Right lobe of liver (tissue), 6 donors: ENCODE measurements at places on chromosomes 5 and 9. TPM values are rescaled to one million over a fixed set of nuclear protein-coding genes. Genes with fewer than 3 reads are reported as not detected.

- no peak for DNase-seq
- no peaks in the 10 kb centered on the region for H3K27me3 ChIP-seq
- no peak overlapping the region for H3K4me3 ChIP-seq
- no peaks in the 10 kb centered on the region for H3K36me3 ChIP-seq
Observed at GRCh38 chr5:114948363-114948762, 221.3 kb downstream of the TRIM36 start.

IFNE gene
- not detected for total RNA-seq

EQTN gene
- not detected for total RNA-seq

- H3K4me3 ChIP-seq = no peak overlapping the region
- DNase-seq = no peak
- H3K36me3 ChIP-seq = no peaks in the 10 kb centered on the region
- no peak overlapping the region for H3K27ac ChIP-seq
- H3K4me1 ChIP-seq = peaks cover 2% of the 10 kb centered on the region
Observed at GRCh38 chr9:137679695-137680305, 61.0 kb downstream of the EHMT1 start.

DNA sequence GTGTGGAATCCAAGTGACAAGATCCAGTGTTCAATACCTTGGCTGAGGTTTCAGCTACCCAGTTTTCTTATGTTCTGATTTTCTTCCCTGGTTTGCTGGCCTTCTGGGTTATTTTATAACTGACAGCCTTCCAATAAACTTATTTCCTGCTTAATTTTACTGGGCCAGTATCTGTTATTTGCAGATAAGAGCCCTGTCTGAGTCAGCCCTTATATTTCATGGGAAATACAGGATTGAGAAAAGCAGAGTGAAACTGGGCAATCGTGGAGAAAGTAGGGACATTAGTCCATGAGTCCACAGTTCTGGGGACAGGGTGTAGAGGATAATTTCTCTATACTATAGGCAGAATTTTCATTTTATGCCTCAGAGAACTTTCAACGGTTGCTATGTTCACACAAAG lies 32.3 kb downstream of the TMEM167A start:
- no peaks in the 10 kb centered on the region for H3K27me3 ChIP-seq
- peaks cover 7% of the 10 kb centered on the region for H3K4me1 ChIP-seq

DNA sequence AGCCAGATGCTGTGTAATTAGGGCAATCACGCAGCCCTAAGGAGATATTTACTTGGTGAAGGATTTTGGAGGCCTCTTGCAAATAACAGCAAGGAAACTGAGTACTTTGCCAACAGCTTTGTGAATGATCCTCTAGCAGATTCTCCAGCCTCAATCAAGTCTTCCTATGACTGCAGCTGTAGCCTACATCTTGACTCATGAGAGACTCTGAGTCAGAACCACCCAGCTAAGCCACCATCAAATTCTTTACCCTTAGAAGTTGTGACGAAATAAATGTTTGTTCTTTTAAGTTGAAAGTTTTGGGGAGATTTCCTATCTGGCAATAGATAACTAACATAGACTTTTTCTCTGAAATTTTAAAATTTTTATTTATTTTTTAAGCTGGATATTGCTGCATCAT lies 237.6 kb upstream of the CCNH start:
- DNase-seq = no peak
- no peak overlapping the region for H3K4me3 ChIP-seq
- no peaks in the 10 kb centered on the region for H3K4me1 ChIP-seq
- no peaks in the 10 kb centered on the region for H3K27me3 ChIP-seq

GFI1B gene
- 0.64 TPM for total RNA-seq

CDKN2A gene
- total RNA-seq = 1.4 TPM

- H3K27me3 ChIP-seq = no peaks in the 10 kb centered on the region
- no peak for DNase-seq
- no peaks in the 10 kb centered on the region for H3K4me1 ChIP-seq
- no peak overlapping the region for H3K4me3 ChIP-seq
Observed at GRCh38 chr9:88796947-88797346, 194.3 kb upstream of the S1PR3 start.

DNA sequence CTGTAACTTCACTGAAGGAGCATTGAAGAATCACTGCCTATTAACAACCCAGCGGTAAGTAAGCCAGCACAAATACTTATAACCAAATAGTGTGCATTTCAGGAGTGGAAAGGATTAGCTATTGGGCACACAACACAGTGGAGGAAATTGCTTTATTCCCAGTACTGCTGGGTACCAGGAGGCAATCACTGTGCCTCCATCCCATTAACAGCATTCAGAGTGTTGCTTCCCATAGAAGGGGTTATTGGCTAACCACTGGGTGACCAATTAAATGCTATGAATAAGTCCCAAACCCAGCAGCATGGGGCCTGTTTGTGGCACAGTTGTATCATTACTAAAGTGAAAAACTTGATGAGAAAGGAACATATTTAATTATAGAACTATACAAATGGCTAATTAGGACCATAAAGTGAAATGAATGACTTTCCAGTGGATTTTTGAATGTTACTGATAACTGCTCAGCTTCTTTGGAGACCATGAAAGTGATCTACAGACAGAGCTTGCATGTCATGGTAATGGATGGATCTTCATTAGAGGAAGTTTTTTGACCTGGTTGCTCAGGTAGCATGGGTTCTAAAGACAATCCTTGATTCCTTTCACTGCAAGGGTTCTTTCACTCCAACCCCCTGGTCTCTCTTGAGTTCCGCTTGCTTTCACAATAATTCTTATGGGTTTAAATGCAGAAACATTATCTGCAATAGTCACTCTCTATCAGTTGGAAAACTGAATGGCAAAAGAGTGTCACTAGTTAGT lies 413.3 kb upstream of the RORB start:
- no peaks in the 10 kb centered on the region for H3K36me3 ChIP-seq
- H3K4me1 ChIP-seq = no peaks in the 10 kb centered on the region
- H3K4me3 ChIP-seq = no peak overlapping the region
- no peaks in the 10 kb centered on the region for H3K27me3 ChIP-seq
- H3K27ac ChIP-seq = no peak overlapping the region

GRCh38 chr9:137878146-137878941 lies 762 bp downstream of the CACNA1B start:
- no peak for DNase-seq
- H3K4me1 ChIP-seq = no peaks in the 10 kb centered on the region
- H3K4me3 ChIP-seq = no peak overlapping the region
- no peaks in the 10 kb centered on the region for H3K36me3 ChIP-seq

TMEM215 gene
- total RNA-seq = not detected

- DNase-seq = no peak
- H3K4me3 ChIP-seq = no peak overlapping the region
- H3K27ac ChIP-seq = no peak overlapping the region
- H3K4me1 ChIP-seq = no peaks in the 10 kb centered on the region
- H3K27me3 ChIP-seq = no peaks in the 10 kb centered on the region
- no peaks in the 10 kb centered on the region for H3K36me3 ChIP-seq
Observed at GRCh38 chr5:39740404-39740803, 315.6 kb upstream of the DAB2 start.

- no peak overlapping the region for H3K27ac ChIP-seq
- no peak for DNase-seq
Observed at GRCh38 chr9:89483592-89484474, 14.1 kb downstream of the SEMA4D start.

- no peaks in the 10 kb centered on the region for H3K27me3 ChIP-seq
- no peaks in the 10 kb centered on the region for H3K36me3 ChIP-seq
- H3K4me1 ChIP-seq = no peaks in the 10 kb centered on the region
- H3K27ac ChIP-seq = no peak overlapping the region
- DNase-seq = no peak
Observed at GRCh38 chr9:115513148-115513547, 395.2 kb upstream of the TNC start.
